ENCODE measurements at places on chromosomes 7 and 10.
A peak's percentile ranks its signal among the peaks of the same experiment; 100 is the strongest.

DNA sequence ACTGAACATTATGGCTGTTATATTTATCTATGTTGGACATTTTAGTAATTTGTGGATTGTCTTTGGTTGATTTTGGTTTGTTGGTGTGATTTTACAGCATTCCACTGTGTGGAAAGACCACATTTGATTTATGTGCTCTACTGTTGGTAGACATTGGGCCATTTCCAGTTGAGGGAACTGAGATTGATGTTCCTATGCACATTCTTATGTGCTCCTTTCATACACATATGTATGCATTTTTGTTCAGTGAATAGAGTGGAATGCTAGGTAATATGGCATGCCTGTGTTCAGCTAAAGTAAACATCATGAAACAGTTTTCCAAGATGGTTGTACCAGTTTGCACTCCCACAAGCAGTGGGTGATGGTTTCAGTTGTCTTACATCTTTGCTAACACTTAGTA lies 15.1 kb downstream of the CACNB2 start:
- DNase-seq, result no peak

DNA sequence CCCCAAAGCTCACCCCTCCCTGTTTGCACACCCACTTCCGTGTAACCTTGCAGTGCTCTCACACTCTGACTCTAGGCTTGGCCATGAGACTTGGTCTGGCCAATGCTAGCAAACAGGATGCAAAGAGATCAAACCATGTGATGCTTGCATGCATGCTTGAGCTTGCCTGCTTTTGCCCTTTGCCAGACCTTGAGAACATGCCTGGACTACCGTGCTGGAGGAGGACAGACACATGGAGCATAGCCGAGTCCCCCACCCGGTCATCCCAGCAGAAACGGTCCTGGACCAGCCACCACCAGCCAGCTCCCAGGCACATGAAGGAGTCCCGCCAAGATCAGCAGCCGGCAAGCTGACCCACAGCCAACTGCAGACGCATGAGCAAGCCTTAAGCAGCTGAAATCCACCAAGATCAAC lies 23.4 kb downstream of the PYROXD2 start:
- DNase-seq, result peak; percentile 36

DNA sequence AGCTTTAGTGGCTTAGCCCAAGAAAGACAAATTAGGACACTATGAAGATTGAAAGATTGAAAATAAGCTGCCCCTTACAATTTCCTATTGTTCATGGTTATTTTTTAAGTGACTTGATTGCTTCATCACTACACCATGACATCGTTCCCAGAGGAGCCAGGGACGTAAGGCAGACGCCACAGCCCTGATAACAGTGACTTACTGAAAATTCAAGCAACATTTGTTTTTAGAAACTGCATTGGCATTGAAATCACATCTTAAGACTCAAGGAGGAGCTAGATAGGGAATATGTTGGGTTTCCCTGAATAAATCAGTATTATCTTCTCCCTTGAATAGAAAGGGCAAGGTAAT lies 38.7 kb upstream of the ANK3 start:
- DNase-seq, result no peak

DNA sequence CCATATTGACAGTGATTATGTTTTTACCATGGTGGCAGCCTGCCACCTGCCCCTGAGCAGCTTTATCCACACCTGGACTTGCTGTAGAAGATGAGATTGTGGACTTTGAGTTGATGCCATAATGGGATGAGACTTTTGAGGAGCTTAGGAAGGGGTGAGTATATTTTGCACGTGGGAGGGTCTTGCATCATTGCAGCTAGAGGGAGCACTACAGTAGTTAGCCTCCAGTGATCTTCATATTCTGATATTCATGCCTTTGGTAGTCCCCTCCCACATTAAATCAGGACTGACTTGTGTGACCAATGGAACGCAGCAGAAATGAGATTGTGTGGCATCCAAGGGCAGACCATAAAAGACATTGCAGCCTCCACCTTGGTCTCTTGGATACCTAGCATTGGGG lies 18.2 kb upstream of the COL13A1 start:
- no peak for DNase-seq

GRCh38 chr10:85864173-85864549 lies 502.4 kb downstream of the GRID1 start:
- no peak for DNase-seq

GRCh38 chr10:109019001-109019424 lies 904.3 kb downstream of the XPNPEP1 start:
- no peak for DNase-seq

DNA sequence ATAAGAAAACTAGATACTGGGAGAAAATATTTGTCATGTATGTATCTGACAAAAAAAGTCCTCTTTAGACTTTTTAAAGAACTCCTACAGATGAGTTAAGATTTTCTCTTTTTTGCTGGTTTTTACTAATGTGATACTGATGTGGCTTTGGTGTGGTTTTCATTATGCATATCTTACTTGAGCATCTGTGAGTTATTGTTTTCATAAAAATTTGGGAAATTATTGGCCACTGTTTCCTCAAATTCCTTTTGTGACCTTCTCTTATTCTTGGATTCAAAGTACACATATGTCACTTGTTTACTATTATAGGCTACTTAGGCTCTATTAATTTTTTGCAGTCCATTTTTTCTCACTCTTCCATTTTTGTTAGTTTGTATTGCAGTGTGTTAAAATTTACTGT lies 89.0 kb downstream of the PPP1R9A start:
- no peak for DNase-seq

- DNase-seq, result peak; percentile 77
Observed at GRCh38 chr10:72328045-72328828, 26.5 kb downstream of the DNAJB12 start.

GRCh38 chr7:69457595-69458504 lies 140.4 kb upstream of the AUTS2 start:
- DNase-seq, result no peak

DNA sequence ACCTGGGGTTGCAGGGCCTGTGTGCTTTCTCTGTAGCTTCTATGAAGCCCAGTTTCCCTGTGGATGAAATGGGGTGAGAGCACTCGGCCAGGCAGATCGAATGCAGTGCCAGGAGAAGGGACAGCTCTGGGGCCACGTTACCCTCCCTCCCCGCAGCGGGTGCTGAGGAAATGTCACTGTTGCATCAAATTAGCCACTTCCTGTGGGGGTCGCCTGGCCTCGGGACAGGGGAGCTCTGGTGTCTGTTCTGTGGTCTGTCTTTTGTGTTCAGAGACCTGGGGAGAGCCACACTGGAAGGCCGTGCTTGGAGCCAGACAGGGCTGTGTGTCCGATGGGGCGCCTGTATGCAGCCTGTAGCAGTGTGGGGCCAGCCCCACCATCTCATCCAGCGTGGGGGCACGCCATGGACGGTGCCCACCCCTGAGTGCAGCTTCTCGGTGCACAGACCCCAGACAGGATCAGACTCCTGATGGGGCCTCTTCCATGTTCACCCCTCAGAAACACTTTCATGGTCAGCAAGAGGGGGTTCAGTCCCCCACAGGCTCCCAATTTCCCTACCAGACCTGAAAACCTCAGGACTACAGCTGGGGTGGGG lies 13.6 kb downstream of the TTYH3 start:
- peak; percentile 78 for DNase-seq

DNA sequence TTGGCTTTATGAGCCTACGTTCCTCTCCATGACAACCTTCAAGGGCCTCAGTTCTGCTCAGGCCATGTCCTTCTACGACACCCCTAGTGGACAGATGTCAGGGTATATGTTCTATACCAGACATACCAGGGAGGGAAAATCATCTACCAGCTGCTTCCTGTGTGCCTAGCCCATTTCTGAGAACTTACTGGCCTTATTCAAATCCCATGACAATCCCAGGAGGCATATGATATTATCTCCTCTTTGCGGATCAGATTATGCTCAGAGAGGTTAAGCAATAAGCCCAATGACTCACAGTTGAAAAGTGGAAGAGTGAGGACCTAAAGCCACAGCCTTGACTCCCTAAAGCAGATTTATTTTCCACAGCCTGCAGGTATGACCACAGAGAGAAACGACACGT lies 139.3 kb downstream of the GLI3 start:
- peak; percentile 12 for DNase-seq

- DNase-seq, result no peak
Observed at GRCh38 chr7:22447008-22447407, 53.0 kb downstream of the STEAP1B start.

DNA sequence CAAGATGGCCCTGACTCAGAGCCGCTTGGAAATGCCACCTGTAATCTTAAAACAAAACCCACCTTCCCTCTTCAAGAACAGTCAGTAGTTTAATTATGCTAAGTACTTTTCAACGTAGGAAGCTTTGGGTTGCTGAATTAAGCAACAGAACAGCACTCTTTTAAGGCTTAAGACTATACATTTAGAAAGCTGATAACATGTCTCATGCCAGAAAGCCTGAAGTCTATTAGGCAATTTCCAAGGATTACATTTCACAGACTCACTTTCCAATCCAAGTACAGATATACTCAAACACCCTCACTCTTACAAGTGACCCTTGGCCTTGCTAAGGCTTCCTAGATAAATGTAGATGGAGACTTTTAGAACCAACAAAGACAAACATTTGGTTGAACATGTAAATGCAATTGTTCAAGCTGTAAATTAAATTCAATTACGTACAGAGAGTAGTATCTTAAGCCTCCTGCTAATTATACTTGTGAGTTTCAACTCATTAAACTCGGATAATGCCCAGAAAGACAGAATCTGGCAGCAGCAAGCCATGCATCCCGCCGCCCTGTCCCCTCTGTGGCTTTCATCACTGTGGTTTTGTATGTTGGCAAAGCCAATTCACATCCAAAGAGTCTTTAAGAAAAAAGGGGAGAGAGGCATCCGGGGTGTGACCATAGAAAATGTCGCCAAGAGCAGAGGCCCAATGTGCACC lies 283.1 kb upstream of the NRP1 start:
- no peak for DNase-seq

- no peak for DNase-seq
Observed at GRCh38 chr10:119246862-119247549, 39.6 kb downstream of the GRK5 start.

DNA sequence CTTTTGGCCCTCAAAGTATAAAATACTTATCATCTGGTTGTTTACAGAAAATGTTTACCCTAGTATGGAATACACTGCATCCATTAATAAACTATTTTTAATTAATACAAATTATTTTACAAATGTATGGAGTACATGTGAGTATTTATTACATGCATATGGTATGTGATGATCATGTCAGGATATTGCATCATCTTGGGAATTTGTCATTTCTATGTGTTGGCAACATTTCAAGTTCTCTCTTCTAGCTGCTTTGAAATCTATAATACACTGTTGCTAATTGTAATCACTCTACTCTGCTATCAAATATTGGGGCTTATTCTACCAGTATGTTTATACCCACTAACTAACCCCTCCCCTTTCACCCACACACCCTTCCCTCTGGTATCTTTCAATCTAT lies 103.9 kb upstream of the THSD7A start:
- no peak for DNase-seq

- no peak for DNase-seq
Observed at GRCh38 chr10:44971935-44972757, 6.5 kb downstream of the DEPP1 start.

DNA sequence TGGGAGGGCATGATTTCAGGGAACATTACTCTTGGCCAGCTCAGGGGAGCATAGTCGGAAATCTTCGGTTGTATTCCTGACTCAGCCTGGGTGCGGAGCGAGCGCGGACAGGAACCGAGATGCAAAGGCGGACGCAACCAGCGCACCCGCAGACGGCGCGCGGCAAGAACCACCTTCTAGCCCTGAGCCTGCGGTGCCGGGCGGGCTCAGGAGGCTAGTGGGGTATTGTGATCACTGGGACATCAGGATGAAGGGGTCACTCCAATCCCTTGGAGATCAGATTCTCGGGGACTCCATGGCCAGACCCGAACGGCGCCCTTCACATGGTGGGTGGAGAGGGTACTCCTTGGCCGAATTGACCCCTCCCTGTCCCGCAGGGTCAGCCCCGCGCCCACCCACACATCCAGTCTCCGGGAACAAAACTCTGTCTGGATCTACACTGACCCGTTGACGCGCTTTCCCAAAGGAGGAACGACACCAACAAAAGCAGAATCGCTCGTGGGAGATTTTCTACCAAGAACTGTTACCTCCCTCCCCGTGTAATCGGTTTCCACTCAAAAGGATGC lies 730.5 kb downstream of the ZWINT start:
- DNase-seq, result no peak

Measured in hematopoietic multipotent progenitor cell treated with erythropoietin and hydrocortisone succinate and interleukin-3 and kit ligand, for 6 days (in vitro differentiated cells).